Right renal pelvis (tissue), 4 donors: ENCODE measurements at places on chromosomes 2 and 18.

DNA sequence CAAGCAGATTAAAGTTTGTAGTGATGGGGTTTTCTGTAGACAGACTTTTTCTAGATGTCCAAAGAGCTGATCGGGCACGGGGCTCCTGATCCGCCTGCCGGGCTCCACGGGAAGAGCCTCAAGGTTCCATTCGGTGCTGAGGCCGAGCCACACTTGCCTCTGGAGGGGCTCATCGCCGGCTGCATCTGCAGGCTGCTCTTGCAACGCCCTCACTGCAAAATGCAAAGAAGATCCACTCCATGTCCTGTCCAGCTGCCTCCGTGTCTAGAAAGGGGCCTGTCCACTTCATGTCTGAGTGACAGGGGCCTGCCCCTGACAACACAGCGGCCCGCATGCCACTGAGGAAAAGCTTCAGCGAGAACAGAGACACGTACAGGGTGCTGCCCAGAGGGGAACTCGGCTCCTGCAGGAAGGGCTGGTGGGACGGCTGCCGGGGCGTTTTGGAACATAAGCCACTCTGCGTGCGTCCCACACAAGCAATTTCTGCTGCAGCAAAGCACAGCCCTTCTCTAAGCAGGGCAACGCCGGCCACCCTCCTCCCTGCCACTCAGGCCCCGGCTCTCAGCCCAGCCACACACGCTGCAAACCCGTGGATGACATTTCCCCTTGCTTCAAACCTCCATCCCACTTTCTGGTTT lies 53.6 kb upstream of the CTDP1 start:
- DNase-seq: no peak

DNA sequence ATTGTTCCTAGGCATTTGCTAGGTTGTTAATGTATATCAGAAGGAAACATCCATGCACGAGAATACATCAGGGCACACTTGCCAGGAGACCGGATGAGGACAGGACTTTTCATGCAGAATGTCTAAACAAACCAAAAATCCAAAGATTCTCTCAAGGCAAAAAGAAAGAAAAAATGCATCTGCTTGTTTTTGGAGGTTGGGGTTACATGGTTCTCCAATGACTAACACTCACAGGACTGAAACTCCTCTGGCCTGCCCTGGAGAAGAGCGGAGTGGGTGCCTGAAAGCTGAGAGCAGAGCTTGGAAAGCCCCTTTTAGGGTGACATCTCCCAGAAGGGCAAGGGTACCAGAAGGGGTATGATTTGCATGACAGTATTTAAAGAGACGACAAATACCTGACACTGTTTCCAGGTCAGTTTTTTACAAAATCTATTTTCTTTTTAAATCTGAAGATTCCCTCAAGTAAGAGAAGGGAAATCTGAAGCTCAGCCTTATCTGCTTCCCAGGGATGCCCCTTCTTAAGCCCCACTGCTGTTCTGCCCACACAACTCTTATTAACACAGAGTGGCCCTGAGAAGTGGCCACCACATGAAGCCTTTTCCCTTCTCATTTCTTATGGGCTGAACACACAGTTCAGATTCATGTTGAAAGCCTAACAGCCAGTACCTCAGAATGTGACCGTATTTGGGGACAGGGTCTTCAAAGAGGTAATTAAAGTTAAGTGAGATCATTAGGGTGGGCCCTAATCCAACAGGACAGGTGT lies 216.4 kb downstream of the STK39 start:
- no peak for DNase-seq

DNA sequence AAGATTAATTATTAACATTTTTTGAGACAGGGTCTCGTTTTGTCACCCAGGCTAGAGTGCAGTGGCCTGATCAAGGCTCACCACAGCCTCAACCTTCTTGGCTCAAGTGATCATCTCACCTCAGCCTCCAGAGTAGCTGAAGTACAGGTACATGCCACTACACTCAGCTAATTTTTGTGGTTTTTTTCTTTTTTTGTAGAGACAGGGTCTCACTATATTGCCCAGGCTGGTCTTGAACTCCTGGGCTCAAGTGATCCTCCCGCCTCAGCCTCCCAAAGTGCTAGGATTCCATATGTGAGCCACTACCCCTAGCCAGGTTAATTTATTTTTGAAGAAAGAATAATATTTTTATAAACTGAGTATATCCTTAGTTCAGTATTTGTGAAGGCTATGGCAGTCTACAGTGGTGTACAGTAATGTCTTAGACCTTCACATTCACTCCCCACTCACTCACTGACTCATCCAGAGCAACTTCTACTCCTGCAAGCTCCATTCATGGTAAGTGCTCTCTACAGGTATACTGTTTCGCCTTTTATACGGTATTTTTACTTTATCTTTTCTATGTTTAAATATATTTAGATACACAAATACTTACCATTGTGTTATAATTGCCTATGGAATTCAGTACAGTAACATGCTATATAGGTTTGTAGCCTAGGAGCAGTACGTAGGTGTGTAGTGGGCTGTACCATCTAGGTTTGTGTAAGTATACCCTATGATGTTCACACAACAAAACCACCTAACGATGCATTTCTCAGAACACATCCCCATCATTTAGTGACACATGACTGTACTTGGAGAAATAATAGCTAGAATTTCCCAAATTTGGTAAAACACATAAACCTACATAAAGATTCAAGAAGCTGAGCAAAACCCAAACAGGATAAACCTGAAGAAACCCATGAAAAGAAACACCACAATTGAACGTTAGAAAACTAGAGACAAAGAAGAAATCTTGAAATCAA lies 38.6 kb downstream of the MGAT4A start:
- DNase-seq: no peak

GRCh38 chr2:12624905-12625598 lies 91.7 kb upstream of the TRIB2 start:
- DNase-seq: no peak

- no peak for DNase-seq
Measured at GRCh38 chr2:121289271-121289670, 4.3 kb upstream of the TFCP2L1 start.

DNA sequence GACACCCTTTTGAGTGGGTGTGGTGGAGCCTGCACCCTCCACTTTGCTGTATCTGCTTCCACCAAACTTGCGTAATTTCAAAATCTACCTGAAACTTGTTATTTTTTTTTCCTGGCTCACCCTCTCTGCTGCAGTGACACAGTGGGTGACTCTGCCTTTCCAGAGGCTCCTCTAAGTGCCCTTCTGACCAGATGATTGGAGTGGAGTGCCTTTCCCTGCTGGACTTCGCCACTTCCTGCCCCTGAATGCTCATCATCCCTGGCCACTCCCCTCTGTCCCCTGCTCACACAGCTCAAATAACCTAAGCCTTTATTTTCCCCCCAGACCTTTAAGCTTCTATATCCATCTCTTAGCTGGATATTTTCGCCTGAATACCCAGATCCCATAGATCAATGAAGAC lies 777.5 kb upstream of the ID2 start:
- no peak for DNase-seq

- DNase-seq: no peak
Measured at GRCh38 chr18:60246606-60247005, 126.0 kb downstream of the MC4R start.

GRCh38 chr18:13565228-13565627 lies 161.1 kb downstream of the FAM210A start:
- no peak for DNase-seq

GRCh38 chr2:86512034-86512433 lies 51.2 kb downstream of the CHMP3 start:
- no peak for DNase-seq

GRCh38 chr18:76892832-76893231 lies 70.5 kb downstream of the ZNF236 start:
- DNase-seq: no peak

- DNase-seq: no peak
Measured at GRCh38 chr2:61450144-61450543, 20.7 kb downstream of the USP34 start.

GRCh38 chr2:219844401-219845091 lies 217.1 kb downstream of the SLC4A3 start:
- no peak for DNase-seq

DNA sequence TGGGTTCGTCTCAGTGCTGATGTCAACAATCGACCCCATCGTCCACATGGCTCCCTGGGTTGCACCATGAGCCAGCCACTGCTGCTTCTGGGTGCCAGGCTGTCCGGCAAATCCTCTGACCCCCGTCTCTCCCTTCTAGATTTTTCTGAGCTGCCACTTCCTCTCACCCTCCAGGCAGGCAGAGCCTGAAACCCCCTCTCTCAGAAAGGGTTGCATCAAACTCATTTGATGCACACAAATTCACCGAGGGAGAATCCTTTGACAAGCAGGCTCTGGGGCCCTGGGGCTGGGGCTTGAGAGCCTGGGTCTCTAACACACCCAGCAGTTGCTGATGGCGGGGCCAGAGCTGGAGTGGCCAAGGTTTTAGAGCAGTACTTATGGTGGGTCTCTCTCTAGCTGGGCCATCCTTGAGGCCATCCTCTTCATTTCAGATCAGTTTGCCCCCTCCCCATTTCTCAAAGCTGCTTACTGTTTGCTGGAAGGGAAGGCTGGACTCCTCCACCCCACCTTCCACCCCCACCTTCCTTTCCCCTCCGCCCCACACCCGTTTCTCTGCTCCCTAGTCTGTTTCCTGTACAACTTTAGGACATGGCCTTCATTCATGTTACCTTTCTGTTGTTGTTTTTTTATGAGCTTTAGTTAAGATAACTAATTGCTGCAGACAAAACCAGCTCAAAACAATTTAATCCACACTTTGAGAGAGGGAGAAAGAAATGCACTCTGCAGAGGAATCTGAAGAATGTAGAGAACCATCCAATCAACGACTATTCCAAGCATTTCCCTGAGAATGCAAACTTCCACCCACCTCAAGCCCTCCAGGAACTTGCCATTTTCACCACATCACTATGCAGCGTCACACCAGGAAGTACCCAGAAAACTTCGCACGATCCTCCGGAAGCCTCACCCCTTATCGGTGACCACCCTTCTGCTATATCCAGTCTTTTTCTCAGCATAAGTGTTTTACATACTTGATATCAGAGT lies 69.5 kb downstream of the ARL4C start:
- peak; percentile 46 for DNase-seq

DNA sequence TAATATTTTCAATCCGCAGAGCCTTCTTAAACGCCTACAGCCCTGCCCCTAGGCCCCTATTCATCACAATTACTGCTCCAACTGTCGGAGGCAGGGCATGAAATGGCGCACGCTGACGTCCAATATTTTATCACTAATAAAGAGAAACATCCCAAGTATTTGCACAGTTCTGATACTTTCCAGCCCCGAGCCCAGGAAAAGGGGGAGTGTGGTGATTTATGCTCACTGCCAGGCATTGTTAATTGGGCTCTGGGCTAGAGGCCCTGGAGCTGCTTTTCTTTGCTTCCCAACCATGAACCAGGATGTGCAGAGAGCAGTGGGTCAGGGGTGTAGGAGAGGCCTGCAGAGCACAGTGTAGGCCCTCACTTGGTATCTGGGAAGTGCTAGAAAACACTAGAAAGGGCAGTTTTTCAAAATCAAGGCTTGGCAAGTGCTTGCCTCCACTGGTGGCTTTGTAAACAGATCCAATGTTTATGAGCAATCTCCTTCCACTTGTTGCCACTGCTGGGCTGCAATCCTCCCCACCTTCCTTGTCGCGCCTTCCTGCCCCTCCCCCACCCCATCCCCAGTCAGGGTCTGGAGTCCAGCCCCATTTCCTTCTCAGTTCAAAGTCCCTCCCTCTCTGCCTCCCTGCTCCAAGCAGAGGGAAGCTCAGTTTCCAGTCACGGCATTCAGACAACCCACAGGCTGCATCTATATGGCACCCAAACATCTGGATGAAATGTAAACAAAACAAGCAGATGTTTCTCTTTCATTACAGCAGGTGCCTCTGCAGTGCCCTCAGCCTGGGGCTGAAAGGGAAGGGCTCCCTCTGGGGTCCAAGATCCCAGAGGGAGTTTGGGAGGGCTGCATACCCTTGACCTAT lies 83.9 kb upstream of the PKDCC start:
- peak; percentile 92 for DNase-seq

- DNase-seq: no peak
Measured at GRCh38 chr18:58400331-58400870, 228.5 kb downstream of the ALPK2 start.

GRCh38 chr2:211881449-211881848 lies 657.2 kb downstream of the ERBB4 start:
- DNase-seq: no peak

DNA sequence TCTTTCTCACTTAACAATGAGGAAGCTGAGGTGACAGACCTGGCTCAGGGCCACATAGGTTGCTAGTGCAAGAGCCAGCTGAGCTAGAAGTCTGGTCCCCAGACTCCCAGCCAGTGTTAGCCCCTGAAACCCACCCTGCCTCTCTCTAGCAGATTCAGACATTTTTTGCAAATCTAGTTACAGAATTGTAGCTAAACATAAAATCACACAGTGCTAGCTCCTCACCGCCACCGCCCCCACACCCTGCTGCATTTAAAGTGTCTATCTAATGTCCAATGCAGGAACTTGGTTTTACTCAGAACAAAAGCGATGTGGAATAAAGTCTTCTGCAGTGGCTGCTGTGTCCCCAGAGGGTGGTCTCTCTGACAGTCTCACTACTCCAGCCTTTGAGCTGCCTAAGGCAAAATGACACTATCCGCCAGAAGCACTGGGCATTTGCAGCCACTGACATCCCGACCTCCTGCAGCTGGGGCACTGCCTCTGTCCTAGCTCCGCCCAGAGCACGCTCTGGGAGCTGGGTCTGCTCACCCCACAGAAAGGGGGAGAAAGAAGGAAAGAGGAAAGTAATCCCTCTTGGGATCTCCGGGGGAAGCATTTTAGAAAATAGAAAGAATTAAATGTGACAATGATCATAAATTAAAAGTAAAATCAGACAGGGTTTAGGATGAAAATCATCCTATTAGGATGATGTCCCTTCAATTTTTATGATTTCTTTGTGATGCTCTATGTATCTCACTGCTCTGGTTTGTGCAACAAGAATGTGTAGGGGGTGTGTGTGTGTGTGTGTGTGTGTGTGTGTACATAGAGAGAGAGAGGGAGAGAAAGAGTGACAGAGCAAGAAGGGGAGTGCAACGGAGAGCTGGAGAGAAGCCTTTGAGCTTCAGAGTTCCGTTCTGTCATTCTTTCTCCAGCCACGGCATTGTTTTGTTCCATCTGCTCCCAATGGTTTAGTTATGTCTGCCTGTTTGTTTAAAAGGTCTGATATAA lies 50.5 kb upstream of the ST8SIA3 start:
- DNase-seq: no peak

DNA sequence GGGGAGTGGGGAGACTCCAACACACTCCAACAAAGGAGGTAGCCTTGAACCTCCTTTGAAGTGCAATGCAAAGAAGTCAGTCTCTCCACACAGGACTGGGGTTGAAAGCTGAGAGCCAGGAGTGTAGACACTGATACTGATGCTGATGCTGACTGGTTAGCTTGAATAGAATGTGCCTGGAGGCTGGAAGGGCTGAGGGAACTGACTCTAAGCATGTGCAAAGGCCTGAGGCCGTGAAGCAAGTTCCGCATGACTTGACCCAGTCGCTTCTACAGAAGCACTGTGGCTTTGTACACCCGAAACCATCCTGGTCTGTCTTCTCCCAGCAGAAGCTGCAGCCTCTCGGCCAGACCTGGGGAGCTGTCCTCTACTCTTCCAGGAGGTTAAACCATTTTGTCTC lies 10.4 kb downstream of the FOXI3 start:
- DNase-seq: no peak

GRCh38 chr2:127626917-127627739 lies 18.8 kb upstream of the GPR17 start:
- no peak for DNase-seq

GRCh38 chr18:48139431-48140347 lies 209.2 kb upstream of the SMAD2 start:
- DNase-seq: no peak

- no peak for DNase-seq
Measured at GRCh38 chr2:116952254-116952653, 862.2 kb upstream of the DDX18 start.

GRCh38 chr18:24545651-24546050 lies 85.2 kb downstream of the HRH4 start:
- DNase-seq: no peak

GRCh38 chr2:186437719-186438118 lies 48.3 kb upstream of the ZC3H15 start:
- DNase-seq: no peak
